A375 (cell line): ENCODE measurements at places on chromosomes 12 and 14. TPM values are rescaled to one million over a fixed set of nuclear protein-coding genes. Genes with fewer than 3 reads are reported as not detected.

The FAM186B gene
- total RNA-seq: 1.2 and 1.7 TPM in 2 replicates

The COQ6 gene
- total RNA-seq: 16.9 and 22.4 TPM in 2 replicates

The KCNH3 gene
- total RNA-seq: 2.1 and 3.2 TPM in 2 replicates

The RPL10L gene
- total RNA-seq: 0.19 TPM in 1 of 2 replicates, not detected in the other

The KLHL33 gene
- total RNA-seq: 0.05 TPM in 1 of 2 replicates, not detected in the other

The DTX1 gene
- 3.5 and 4.8 TPM in 2 replicates for total RNA-seq

The TMEM52B gene
- 0.04 and 0.08 TPM in 2 replicates for total RNA-seq

The RPGRIP1 gene
- total RNA-seq: not detected in 2 replicates

The DLK1 gene
- not detected in 2 replicates for total RNA-seq

The HSPB8 gene
- total RNA-seq: 2.4 and 2.9 TPM in 2 replicates

The TAS2R42 gene
- not detected in 2 replicates for total RNA-seq

The CLEC1B gene
- total RNA-seq: not detected in 2 replicates

The SCNN1A gene
- 1.0 and 1.7 TPM in 2 replicates for total RNA-seq

The C12orf42 gene
- not detected in 2 replicates for total RNA-seq

The KRT74 gene
- total RNA-seq: not detected in 2 replicates

The OASL gene
- total RNA-seq: 0.87 and 1.2 TPM in 2 replicates

The RAPGEF3 gene
- 3.5 and 5.5 TPM in 2 replicates for total RNA-seq

The PAX9 gene
- total RNA-seq: 7.0 and 11.3 TPM in 2 replicates

The RNU4-1 gene
- total RNA-seq: under 0.01 TPM in 2 replicates

The ADCY4 gene
- not detected in 2 replicates for total RNA-seq

The FGF6 gene
- not detected in 2 replicates for total RNA-seq

The C1RL gene
- 11.7 and 13.2 TPM in 2 replicates for total RNA-seq

The ANG gene
- total RNA-seq: 0.72 and 1.1 TPM in 2 replicates

The SOX5 gene
- 134 and 179 TPM in 2 replicates for total RNA-seq

The CIPC gene
- total RNA-seq: 7.0 and 7.8 TPM in 2 replicates

The SLCO1B1 gene
- 0.24 TPM in 1 of 2 replicates, not detected in the other for total RNA-seq

The ABHD12B gene
- total RNA-seq: not detected in 2 replicates

The HCAR3 gene
- total RNA-seq: not detected in 2 replicates

The KRT77 gene
- not detected in 2 replicates for total RNA-seq

The NYNRIN gene
- total RNA-seq: 0.23 and 0.37 TPM in 2 replicates

The PRICKLE1 gene
- total RNA-seq: 7.4 and 21.6 TPM in 2 replicates

The SLC25A21 gene
- 0.79 and 0.82 TPM in 2 replicates for total RNA-seq

The LIN52 gene
- total RNA-seq: 6.7 and 6.8 TPM in 2 replicates

The PTCSC3 gene
- total RNA-seq: not detected in 2 replicates

The KRT85 gene
- not detected in 2 replicates for total RNA-seq

The AQP2 gene
- total RNA-seq: not detected in 2 replicates

The FGD6 gene
- 3.9 and 4.9 TPM in 2 replicates for total RNA-seq

The SLC4A8 gene
- 3.7 and 5.1 TPM in 2 replicates for total RNA-seq
